RPMI7951 (cell line): ENCODE measurements at places on chromosomes 12 and 14.
A peak's percentile ranks its signal among the peaks of the same experiment; 100 is the strongest.

GRCh38 chr12:74922642-74923041 is 287.0 kb downstream of the KCNC2 start:
- DNase-seq = no peak

DNA sequence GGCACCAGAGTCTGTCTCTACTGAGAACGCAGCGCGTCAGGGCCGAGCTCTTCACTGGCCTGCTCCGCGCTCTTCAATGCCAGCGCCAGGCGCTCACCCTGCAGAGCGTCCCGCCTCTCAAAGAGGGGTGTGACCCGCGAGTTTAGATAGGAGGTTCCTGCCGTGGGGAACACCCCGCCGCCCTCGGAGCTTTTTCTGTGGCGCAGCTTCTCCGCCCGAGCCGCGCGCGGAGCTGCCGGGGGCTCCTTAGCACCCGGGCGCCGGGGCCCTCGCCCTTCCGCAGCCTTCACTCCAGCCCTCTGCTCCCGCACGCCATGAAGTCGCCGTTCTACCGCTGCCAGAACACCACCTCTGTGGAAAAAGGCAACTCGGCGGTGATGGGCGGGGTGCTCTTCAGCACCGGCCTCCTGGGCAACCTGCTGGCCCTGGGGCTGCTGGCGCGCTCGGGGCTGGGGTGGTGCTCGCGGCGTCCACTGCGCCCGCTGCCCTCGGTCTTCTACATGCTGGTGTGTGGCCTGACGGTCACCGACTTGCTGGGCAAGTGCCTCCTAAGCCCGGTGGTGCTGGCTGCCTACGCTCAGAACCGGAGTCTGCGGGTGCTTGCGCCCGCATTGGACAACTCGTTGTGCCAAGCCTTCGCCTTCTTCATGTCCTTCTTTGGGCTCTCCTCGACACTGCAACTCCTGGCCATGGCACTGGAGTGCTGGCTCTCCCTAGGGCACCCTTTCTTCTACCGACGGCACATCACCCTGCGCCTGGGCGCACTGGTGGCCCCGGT is at the start of gene PTGDR:
Gene PTGDR, plus strand, starts transcription at position 198 of the 778 bp plus-strand sequence. Its CDS starts 117 bp downstream, at position 315.
- peak; percentile 8 for DNase-seq

DNA sequence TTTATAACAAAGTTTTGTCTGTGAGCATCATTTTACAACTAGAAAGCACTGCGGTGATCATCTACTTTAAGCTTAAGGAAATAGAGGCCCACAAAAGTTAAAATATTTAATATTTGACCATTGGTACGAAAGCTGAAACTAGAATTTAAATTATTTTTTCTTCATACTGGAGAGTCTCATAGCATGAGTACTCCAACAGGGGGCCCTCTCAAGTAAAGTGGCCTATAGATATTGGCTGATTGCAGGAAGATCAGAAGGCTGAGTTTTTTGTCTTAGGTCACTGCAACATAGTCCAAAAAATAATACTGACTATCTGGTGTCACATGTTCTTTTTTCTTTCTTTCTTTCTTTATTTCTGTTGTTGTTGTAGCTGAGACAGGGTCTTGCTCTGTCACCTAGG is 75.3 kb upstream of the ZDHHC17 start:
- no peak for DNase-seq

DNA sequence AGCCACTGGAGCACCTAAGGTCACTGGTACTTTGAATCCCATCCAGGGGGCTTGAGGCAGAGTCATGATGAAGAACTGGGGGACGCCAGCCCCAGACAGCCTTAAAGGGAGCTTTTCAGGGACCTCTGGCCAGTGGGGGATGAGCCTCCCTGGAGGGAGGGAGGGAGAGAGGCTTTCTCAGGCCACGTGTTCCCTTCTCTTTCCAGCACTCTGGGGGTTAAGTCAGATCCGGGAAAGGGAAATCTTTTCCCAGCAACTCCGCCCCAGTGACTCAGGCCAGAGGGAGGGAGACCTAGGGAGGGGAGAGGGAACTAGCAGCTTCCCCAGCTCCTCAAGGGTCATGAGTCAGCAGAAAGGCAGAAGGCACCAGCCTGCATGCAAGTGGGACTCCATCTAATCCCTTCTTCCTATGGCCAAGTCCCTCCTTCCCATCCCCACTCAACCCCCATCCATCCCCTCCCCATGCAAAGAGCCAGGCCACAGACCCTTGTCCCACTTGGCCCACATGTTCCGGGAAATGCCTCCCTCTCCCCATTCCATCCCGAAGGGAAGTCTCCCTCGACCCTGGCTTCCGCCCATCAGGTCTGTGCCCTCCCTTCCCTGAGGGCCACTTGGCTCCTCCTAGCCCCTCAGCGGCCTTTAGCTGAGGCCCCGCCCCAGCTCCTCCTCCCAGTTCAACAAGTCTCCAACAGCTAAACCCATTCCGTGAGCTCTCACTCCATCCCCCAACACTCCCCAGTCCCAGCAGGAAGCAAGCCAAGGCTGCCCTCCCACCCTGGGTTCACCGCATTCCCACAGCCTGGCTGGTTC is 5.6 kb downstream of the TNFRSF1A start:
- peak; percentile 98 for DNase-seq

GRCh38 chr12:53596920-53597363 is 29.2 kb downstream of the ATF7 start:
- peak; percentile 17 for DNase-seq

DNA sequence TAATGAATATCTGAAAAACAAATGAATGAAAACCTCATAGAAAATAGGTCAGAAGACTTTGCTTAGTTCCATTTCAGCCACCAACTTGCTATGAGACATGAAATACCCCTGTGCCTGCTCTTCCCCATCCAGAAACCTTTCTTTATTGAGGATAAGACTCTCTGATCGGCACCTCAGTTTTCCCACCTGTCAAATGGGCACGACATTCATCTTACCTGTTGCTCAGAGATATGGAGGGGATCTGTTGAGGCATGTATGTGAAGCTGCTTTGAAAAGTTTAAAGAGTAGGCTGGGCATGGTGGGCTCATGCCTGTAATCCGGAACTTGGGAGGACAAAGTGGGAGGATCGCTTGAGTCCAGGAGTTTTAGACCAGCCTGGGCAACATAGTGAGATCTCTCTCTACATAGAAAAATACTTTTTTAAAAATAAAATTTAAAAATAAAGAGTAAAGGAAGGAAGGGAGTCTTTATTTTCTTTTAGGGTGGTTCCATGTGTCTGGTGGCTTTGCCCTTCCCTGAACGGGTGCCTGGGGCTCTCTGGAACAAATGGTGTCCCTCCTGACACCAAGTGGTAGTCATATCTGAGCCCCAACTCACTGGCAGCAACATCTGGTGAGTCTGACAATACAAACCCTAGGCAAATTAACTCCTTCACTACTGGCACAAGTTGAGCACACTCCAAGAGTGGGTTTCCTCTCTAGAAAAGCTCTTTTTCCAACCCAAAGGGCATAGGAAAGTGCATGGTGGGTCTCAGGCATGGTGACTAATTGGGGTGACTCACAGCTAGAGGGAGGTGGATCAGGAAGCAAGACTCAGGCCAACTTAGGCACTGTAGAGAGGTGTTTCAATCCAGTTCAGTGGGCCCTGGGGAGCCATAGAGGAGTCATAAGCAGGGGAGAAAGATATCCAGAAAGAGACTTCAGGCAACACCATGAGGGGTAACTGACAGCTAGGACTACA is 42.1 kb downstream of the MAP1LC3B2 start:
- DNase-seq = peak; percentile 87
